ENCODE measurements at places on chromosomes 3 and 15.
A peak's percentile ranks its signal among the peaks of the same experiment; 100 is the strongest.

DNA sequence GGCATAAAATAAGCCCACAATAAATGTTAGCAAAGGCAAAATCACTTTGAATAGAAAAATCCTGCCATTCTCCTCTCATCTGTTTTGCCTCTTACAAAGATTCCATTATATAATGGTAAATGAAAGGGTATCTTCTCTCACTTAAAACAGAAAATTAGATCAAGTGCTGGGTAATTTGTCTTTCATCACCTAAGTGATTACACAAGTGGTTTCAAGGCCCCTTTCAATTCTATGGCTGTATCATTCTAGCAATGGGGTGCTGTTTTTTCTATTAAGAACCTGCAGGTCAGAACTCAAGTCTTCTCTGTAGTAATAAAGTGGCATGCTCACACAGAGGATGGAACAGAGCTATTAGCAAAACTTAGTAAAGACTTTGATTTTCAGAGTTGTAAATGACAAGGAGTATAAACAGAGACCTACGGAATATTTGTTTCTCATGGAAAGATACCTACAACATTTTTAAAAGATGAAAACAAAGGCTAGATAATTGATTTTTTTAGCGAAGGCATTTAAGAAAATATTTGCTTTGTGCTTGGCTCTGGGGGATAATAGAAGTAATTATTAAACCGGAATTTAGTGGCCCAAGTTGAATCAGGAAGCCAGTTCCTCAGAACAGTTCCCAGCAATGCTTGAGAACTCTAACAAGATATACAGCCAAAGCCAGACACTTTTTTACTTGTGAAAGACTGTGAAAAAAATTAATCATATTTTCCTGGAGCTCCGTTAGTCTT, 137.4 kb downstream of the CMSS1 start:
- H3K4me1 ChIP-seq = no peaks in the 10 kb centered on the region
- DNase-seq = no peak
- H3K27ac ChIP-seq = no peak overlapping the region
- no peak overlapping the region for H3K4me3 ChIP-seq
- H3K36me3 ChIP-seq = no peaks in the 10 kb centered on the region

- no peaks in the 10 kb centered on the region for H3K4me1 ChIP-seq
- no peaks in the 10 kb centered on the region for H3K36me3 ChIP-seq
- no peak overlapping the region for H3K4me3 ChIP-seq
- H3K27me3 ChIP-seq = no peaks in the 10 kb centered on the region
- no peak for DNase-seq
These were observed 54.5 kb upstream of the APEH start for GRCh38 chr3:49619649-49620048.

GRCh38 chr15:92429378-92430068, 35.8 kb downstream of the ST8SIA2 start:
- DNase-seq = no peak
- no peaks in the 10 kb centered on the region for H3K36me3 ChIP-seq

GRCh38 chr3:151305060-151305774, 11.4 kb downstream of the GPR87 start:
- H3K27ac ChIP-seq = peak overlapping the region; percentile 83
- H3K4me3 ChIP-seq = no peak overlapping the region
- peaks cover 85% of the 10 kb centered on the region for H3K4me1 ChIP-seq
- DNase-seq = no peak
- H3K27me3 ChIP-seq = no peaks in the 10 kb centered on the region

- DNase-seq = no peak
- no peaks in the 10 kb centered on the region for H3K4me1 ChIP-seq
- H3K27ac ChIP-seq = no peak overlapping the region
- H3K4me3 ChIP-seq = no peak overlapping the region
- H3K36me3 ChIP-seq = no peaks in the 10 kb centered on the region
- no peaks in the 10 kb centered on the region for H3K27me3 ChIP-seq
These were observed 92.2 kb upstream of the TNFAIP8L3 start for GRCh38 chr15:51186891-51187290.

DNA sequence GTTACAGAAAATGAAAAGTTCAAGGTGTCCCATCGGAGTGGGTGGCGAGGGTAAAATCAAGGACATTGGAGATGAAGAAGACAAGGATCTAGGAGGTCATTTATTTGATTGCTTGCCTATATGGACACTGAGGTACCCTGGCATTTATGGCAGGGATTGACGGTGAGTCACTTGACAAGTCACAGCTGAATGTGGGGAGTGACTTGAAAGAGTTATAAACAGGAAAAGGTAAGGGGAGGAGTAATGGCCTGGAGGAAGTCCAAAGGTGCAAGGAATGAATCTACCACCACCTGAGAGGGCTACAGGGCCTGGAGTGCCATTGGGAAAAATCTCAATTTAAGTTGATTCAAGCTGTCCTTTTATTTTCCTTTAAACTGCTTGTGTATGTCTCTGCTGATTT, 11.8 kb upstream of the SGO1 start:
- no peaks in the 10 kb centered on the region for H3K36me3 ChIP-seq
- no peak for DNase-seq
- no peaks in the 10 kb centered on the region for H3K4me1 ChIP-seq
- H3K27me3 ChIP-seq = no peaks in the 10 kb centered on the region

GRCh38 chr3:46668591-46668990, 24.9 kb downstream of the ALS2CL start:
- peaks cover 37% of the 10 kb centered on the region for H3K36me3 ChIP-seq
- DNase-seq = no peak
- H3K27ac ChIP-seq = no peak overlapping the region
- no peaks in the 10 kb centered on the region for H3K4me1 ChIP-seq

- H3K4me3 ChIP-seq = no peak overlapping the region
- H3K27ac ChIP-seq = peak overlapping the region; percentile 91
- DNase-seq = no peak
- H3K4me1 ChIP-seq = peaks cover 25% of the 10 kb centered on the region
- H3K36me3 ChIP-seq = no peaks in the 10 kb centered on the region
- H3K27me3 ChIP-seq = no peaks in the 10 kb centered on the region
These were observed 125.4 kb downstream of the XXYLT1 start for GRCh38 chr3:195145579-195145978.

DNA sequence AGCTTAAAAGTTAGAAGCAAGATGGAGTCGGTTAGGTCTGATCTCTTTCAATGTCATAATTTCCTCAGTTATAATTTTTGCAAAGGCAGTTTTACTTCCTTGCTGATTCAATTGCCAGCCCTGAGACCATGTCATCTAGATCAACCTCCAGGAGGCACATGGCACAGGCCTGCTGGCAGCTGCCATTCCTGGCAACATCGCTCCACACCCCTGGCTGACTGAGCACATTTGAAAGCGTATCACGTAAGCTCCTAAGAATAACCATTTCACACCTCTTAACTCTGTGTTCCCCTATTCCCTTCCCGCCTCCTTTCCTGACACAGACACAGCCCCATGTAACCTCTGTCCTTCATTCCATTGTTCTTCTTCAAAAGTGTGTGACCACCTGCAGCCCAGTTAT, 313.9 kb upstream of the CTNNB1 start:
- no peak overlapping the region for H3K27ac ChIP-seq
- no peaks in the 10 kb centered on the region for H3K4me1 ChIP-seq
- H3K27me3 ChIP-seq = no peaks in the 10 kb centered on the region
- DNase-seq = no peak
- no peaks in the 10 kb centered on the region for H3K36me3 ChIP-seq

GRCh38 chr3:183958226-183958625, 59.5 kb downstream of the ABCC5 start:
- H3K27me3 ChIP-seq = no peaks in the 10 kb centered on the region
- H3K4me1 ChIP-seq = peaks cover 5% of the 10 kb centered on the region
- no peak overlapping the region for H3K4me3 ChIP-seq

DNA sequence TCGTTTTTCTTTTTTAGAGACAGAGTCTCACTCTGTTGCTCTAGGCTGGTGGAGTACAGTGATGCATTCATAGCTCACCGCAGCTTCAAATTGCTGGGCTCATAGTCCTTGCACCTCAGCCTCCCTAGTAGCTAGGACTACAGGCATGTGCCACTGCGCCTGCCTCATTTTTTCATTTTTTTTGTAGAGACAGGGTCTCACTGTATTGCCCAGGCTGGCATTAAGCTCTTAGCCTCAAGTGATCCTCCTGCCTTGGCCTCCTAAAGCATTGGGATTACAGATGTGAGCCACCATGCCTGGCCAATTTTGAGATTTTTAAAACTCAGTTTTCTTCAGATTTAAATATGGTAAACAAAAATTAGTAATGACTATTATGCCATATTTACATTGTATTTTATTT, 29.0 kb downstream of the SKIL start:
- H3K27ac ChIP-seq = no peak overlapping the region
- H3K4me1 ChIP-seq = no peaks in the 10 kb centered on the region
- H3K4me3 ChIP-seq = no peak overlapping the region
- no peaks in the 10 kb centered on the region for H3K27me3 ChIP-seq
- H3K36me3 ChIP-seq = peaks cover 5% of the 10 kb centered on the region
- DNase-seq = no peak

GRCh38 chr3:16547561-16548357, 34.3 kb upstream of the RFTN1 start:
- H3K4me3 ChIP-seq = no peak overlapping the region
- H3K27me3 ChIP-seq = no peaks in the 10 kb centered on the region
- no peak for DNase-seq
- peaks cover 12% of the 10 kb centered on the region for H3K4me1 ChIP-seq
- no peaks in the 10 kb centered on the region for H3K36me3 ChIP-seq

GRCh38 chr15:81293728-81294515, 30.0 kb downstream of the STARD5 start:
- H3K27ac ChIP-seq = peak overlapping the region; percentile 41
- no peaks in the 10 kb centered on the region for H3K36me3 ChIP-seq
- H3K4me1 ChIP-seq = peaks cover 56% of the 10 kb centered on the region
- peak overlapping the region; percentile 32 for H3K4me3 ChIP-seq
- no peak for DNase-seq

DNA sequence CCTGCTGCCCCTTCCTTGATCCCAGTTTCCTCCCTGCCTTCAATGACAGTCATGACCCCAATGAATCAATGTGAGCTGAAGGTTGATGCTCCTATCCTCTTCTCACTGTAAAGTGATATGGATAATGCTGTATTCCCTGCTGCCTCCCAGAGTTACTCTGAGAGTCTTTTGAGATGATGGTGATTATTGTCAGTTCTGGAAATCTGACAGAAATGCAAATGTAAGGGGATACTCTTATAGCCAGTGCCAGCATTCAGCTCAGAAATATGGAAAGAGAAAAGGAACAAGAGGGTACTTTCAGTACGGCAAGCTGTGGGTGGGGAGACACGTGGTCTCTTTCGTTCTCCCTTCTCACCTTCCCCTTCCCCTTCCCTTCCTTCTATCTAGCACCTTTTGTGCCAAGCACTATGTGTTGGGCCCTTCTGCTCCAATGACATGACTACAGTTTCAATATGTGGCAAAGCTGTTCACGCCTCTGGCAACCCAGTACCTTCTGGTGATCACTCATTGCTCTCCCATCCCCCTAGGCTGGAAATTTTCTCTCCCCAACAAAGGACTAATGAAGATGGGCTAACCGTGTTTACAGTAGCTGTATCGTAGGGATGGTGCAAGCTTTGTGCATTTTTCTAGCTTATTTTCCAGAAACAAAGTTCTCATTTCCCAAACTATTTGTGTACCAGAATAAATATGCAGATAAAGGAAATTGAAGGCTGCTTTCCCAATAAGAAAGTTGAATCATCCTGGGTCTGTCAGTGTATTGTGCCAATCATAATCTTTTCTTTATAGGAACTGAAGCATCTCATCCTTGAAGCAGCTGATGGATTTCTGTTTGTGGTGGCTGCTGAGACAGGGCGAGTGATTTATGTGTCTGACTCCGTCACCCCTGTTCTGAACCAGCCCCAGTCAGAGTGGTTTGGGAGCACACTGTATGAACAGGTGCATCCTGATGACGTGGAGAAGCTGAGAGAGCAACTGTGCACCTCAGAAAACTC, 70.3 kb downstream of the ARNT2 start:
- H3K36me3 ChIP-seq = peaks cover 4% of the 10 kb centered on the region
- no peak for DNase-seq
- no peak overlapping the region for H3K4me3 ChIP-seq
- H3K27me3 ChIP-seq = no peaks in the 10 kb centered on the region
- H3K27ac ChIP-seq = no peak overlapping the region

- H3K36me3 ChIP-seq = no peaks in the 10 kb centered on the region
- no peaks in the 10 kb centered on the region for H3K27me3 ChIP-seq
- no peak for DNase-seq
- H3K4me3 ChIP-seq = peak overlapping the region; percentile 59
- peak overlapping the region; percentile 93 for H3K27ac ChIP-seq
These were observed 730 bp upstream of the ZNF710 start for GRCh38 chr15:90000186-90001001.

DNA sequence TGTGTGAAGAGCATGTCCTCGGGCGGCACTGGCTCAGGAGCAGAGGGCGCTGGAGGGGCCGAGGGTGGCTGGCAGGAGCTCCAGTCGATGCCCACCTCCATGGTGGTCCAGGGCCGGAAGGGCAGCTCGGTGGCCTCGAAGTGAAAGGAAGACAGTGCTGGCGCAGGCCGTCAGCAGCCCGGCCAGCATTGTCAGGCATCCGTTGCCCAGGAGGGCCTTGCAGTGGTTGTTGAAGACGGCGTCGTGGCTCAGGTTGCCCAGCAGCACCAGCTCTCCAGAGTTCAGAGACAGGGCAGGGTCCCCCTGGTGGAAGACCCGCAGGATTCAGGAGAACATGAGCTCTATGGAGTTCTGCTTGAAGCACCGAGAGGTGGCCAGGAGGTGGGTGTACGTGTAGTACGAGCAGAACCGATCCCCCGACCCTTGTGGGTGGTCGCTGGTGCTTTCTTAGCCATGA, 16.5 kb upstream of the SIAH2 start:
- H3K27ac ChIP-seq = no peak overlapping the region
- no peaks in the 10 kb centered on the region for H3K4me1 ChIP-seq
- H3K4me3 ChIP-seq = no peak overlapping the region
- H3K36me3 ChIP-seq = no peaks in the 10 kb centered on the region
- DNase-seq = no peak

DNA sequence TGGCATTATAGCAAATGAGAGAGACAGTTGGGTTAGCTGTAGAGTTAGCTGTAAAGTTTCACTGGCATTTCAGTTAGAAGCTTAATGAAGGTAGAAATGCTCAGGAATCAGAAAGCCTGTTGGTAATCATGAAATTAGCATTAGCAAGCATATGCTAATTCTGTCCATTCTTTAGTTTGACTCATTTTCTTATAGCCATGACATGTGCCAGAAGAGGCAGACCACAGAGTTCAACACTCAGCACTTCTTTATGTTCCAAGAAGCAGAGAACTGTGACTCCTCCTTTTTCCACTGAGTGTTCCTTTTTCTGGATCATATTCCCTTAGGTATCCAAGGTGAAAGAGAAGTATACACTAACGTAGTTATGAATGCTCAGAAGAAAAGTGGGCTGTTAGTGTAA, 276.2 kb upstream of the SGO1 start:
- H3K27me3 ChIP-seq = no peaks in the 10 kb centered on the region
- no peak overlapping the region for H3K27ac ChIP-seq

GRCh38 chr3:34842706-34843480, 796.4 kb upstream of the ARPP21 start:
- no peak overlapping the region for H3K4me3 ChIP-seq
- H3K27me3 ChIP-seq = no peaks in the 10 kb centered on the region
- no peaks in the 10 kb centered on the region for H3K36me3 ChIP-seq
- no peak overlapping the region for H3K27ac ChIP-seq
- no peak for DNase-seq
- H3K4me1 ChIP-seq = no peaks in the 10 kb centered on the region

GRCh38 chr3:4656626-4657328, 163.6 kb downstream of the ITPR1 start:
- no peaks in the 10 kb centered on the region for H3K36me3 ChIP-seq
- no peaks in the 10 kb centered on the region for H3K27me3 ChIP-seq
- DNase-seq = no peak

Data from esophagus squamous epithelium (tissue), 5 donors.